ENCODE measurements at places on chromosomes 11 and 22.

- DNase-seq: no peak
Observed at GRCh38 chr11:115249061-115249578, 255.1 kb downstream of the CADM1 start.

GRCh38 chr11:44627911-44628729, 62.7 kb downstream of the CD82 start:
- no peak for DNase-seq

DNA sequence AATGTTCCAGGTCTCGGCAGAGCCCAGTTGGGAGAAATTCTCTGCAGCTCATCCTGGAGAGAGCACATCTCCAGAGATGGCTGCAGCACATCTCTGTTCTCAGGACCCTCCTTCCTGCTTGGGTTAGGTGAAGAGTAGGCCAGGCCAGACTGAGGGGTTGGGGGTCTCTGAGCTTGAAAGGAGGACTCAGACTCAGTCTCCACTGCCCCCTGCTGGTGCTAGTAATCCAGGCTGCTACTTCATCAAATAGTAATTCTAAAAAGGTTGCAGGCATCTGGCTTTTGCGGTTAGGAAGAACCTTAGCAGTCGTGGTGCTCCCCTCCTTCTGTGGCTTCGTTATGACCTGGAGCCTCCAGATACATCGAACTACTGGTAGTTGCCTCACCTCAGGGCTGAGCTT, 9.7 kb downstream of the TUB start:
- peak; percentile 7 for DNase-seq

DNA sequence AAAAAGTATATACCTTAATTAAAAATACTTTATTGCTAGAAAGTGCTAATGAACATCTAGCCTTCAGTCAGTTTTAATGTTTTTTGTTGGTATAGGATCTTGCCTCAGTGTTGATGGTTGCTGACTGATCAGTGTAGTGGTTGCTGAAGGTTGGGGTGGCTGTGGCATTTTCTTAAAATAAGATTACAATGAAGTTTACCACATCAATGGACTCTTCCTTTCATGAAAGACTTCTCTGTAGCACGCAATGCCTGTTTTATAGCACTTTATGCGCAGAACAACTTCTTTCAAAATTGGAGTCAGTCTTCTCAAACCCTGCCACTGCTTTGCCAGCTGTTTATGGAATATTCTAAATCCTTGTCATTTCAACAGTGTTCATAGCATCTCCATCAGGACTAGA, 50.6 kb downstream of the LDLRAD3 start:
- no peak for DNase-seq

DNA sequence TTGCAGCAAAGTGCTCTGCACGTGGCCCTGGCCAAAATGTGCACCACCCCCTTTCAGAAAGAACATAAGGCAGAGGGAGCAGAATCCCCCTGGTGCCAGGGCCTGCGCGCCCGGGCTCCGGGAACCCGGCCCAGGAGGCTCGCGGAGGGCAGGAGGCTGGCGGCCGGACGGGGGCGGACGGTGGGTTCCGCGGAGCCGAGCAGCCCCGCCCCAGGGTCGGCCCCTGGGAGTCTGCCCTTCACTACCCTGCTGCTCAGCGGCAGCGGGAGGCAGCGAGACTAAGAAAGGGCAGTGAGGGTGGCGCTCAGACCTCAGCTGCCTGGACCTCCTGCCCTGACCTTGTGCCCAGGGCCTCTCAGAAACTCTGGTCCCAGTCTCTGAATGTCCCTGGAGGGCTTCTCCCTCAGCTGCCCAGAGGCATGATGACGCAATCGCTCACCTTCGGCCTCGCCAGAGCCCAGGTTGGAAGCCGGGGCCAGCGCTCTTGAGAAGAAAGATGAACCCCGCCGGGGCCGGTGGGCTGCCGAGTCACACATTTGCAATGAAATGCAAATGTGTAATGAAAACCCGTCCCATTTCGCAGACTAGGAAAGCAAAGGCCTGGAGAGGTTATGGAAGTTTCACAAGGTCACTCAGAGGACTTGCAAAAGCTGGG, 1.1 kb upstream of the CLMP start:
- no peak for DNase-seq

DNA sequence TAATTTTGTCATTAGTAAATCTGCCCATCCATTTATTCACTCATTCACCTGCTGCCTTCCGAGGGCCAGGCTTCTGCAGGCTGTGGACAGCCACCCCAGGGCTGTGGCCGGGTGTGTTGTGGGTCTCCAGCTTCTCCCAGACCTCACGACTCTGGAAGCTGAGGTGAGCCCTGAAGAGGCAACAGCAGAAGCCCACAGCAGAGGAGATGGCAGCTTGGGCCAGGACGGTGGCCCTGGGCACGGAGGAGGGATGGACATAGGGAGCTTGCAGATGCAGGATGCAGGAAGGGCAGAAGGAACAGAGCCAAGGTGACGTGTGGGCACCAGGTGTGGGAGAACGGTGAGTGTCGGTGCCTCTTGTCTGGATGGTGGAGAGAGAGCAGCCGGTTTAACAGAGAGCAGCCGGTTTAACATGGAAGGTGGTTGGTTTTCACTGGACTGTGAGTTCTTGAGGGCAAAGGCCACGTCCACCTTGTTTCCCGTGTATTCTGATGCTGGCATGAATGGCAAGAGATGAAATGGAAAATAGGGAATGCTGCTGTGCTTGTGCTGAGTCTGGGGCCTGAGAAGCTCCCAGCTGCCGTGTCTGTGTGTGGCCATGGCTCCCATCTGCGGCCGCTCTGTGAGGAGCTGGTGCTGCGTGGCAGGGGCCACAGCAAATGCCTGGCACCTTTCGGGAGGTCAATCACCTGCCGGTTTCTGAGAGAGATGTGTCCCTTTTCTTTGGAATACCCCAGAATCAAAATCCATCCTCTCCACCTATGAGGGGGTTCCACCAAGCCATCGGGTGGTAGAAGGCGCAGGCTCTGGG, 669.9 kb downstream of the BRD1 start:
- DNase-seq: no peak

Measured in stimulated activated CD4-positive, alpha-beta T cell treated with anti-CD3 and anti-CD28 coated beads, Interleukin-4, amount 100 ng/mL, for 48 hours (primary cell).